ENCODE measurements at places on chromosomes 16 and 17.

DNA sequence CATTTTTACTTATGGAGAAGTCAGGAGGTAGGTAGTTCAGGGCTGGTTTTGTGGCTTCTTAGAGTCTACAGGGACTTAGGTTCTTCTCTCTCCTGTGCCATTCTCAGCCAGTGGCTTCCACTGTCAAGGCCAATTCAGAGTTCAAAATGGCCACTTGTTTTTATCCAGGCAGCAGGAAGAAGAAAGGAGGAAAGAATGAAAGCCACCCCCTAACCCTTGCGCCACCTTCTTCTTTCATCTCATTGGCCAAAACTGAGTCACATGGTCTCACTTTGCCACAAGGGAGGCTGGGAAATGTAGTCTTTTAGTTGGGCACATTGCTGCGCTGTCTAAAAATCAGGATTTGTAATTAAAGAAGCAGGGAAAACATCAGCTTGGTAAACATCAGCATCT, 60.8 kb upstream of the MED9 start:
- DNase-seq, result no peak

- DNase-seq, result no peak
Observed at GRCh38 chr17:10072556-10073425, 125.6 kb downstream of the GAS7 start.

DNA sequence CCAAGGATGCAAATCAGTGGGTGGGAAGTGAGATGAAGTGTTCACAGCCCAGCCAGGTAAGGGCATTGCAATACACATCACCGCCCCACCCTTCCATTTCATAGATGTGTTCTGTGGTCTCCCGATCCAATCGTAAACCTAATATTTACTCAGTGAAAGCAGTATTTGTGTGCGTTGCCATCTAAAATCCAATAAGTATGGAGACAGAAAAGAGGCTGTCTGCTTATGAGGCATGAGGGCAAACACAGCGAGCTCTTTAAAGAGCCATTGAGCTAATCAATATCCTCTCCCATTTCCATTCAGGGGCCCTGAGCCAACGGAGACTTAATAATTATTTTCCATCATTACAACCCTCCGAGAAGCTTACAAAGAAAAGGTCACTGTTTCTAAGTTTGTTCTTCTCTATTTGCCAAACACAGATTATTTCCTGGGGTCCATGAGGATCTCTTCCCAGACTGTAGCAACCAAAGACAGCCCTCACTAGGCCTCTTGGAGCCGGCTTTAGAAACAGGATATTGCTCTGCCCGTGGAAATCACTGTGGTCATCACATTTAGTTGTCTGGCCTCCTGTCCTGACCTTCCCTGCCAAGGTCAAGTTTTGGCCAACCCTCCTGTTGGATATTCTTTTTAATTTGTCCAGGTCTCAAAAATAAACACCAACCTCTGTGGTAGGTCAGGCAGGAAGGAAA, 120.1 kb downstream of the SLC39A11 start:
- no peak for DNase-seq

DNA sequence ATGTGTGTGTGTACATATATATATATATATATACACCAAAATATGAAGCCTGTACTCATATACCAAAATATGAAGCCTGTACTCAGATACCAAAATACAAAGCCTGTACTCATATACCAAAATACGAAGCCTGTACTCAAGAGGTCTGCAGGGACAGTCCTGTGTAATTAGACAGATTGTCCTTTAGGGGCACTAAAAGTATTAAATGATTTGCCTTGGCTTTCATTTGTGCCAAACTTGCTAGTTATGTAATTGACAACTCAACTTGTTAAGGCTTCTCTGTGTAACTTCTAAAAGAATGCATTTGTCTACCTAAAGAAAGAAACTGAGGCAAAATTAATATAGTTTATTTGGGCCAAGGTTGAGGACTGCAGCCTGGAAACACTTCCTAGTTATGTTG, 30.8 kb upstream of the DHX40 start:
- DNase-seq, result no peak

DNA sequence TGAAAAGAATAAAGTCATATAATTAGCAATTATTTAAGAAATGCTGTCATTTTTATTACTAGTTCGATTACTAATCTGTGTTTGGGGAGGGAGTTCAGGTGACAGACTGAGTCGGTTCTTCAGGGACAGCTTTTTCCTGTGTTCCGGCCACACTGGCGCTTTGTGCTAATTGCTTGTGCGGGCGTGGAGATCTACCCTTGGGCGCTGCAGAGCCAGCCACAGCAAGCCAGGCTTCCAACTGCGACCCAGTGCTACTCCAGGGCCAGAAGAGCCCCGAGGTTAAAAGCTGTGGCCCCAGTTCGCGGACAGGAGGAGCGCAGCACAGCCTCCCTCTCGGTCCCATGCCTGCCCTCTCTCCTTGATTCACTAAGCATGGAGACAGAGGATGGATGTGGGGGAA, 6.5 kb upstream of the OR2C1 start:
- DNase-seq, result no peak

GRCh38 chr17:44922136-44922535, 6.8 kb upstream of the GFAP start:
- DNase-seq, result no peak

- DNase-seq, result no peak
Observed at GRCh38 chr16:28572696-28573510, 19.2 kb downstream of the SGF29 start.

GRCh38 chr17:46171939-46172338, 21.3 kb downstream of the KANSL1 start:
- DNase-seq, result no peak
